ENCODE measurements at places on chromosomes 12 and 14.
A peak's percentile ranks its signal among the peaks of the same experiment; 100 is the strongest.

GRCh38 chr12:57893431-57894353 is 47.2 kb upstream of the CTDSP2 start:
- DNase-seq = peak; percentile 80

GRCh38 chr14:89638891-89639290 is 221.9 kb upstream of the FOXN3 start:
- DNase-seq = no peak

- DNase-seq = no peak
Observed at GRCh38 chr12:57049890-57050289, at the start of gene MYO1A. TSS of gene MYO1A (minus strand) at chr12:57050129. CDS start at chr12:57048323, 1,806 bp downstream.

DNA sequence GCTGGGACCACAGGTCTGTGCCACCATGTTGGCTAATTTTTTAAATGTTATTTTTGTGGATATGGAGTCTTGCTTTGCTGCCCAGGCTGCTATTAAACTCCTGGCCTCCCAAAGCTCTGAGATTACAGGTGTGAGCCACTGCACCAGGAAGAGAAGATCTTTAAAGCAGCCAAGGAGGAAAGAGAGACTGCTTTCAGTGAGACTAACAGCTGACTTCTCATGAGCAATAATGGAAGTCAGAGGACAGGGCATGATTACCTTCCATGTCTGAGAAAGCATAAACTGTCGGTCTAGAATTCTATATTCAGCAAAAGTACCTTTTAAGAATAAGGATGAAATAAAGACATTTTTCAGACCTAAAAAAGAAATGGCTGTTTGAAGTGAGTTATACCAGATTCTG is 57.3 kb upstream of the CHGA start:
- no peak for DNase-seq

- DNase-seq = no peak
Observed at GRCh38 chr14:49479432-49479831, 106.7 kb downstream of the RPS29 start.

- no peak for DNase-seq
Observed at GRCh38 chr12:63400718-63401117, 249.7 kb upstream of the AVPR1A start.

All from SK-N-MC (cell line).